Stimulated activated CD8-positive, alpha-beta memory T cell treated with anti-CD3 and anti-CD28 coated beads, Interleukin-4, amount 100 ng/mL, for 48 hours (primary cell): ENCODE measurements at places on chromosomes 1 and 21.

DNA sequence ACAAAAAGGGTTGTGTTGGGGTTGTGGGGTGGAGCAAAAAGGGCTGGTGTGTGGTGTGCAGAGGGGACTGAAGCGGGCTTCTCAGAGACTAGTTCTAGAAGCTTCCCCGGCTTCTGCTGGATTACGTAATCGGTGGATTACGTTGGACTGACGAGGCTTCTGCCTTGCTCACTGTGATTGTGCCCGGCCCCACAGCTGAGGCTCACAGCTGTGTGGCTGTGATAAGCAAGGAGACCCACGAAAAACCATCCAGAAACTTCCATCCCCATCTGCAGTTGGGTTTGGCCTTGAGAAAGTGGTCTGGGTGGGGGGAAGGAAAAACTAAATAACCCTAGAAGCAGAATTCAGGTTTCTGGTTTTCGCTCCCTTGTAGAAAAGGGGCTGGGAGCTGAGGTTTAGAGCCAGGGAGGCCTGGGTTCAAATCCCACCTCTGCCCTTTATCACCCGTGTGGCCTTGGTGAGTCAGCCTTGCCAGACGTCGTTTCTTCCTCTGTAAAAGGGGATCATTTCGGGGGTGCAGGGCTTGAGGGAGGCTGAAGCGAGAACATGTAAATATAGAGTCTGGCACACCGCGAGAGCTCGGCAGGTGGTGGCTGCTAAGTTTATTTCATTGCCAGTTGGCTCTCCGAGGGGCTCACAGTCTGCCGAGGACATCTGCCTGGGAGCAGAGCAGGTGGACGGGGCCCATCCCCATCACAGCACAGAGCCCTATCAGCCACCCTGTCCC, 30.4 kb upstream of the DISP3 start:
- DNase-seq = no peak

GRCh38 chr1:173044656-173045055, 6.1 kb downstream of the TNFSF18 start:
- no peak for DNase-seq

- DNase-seq = no peak
These were observed 4.3 kb downstream of the OR2C3 start for GRCh38 chr1:247531937-247532336.

GRCh38 chr1:170355267-170355801, 176.6 kb upstream of the GORAB start:
- no peak for DNase-seq

DNA sequence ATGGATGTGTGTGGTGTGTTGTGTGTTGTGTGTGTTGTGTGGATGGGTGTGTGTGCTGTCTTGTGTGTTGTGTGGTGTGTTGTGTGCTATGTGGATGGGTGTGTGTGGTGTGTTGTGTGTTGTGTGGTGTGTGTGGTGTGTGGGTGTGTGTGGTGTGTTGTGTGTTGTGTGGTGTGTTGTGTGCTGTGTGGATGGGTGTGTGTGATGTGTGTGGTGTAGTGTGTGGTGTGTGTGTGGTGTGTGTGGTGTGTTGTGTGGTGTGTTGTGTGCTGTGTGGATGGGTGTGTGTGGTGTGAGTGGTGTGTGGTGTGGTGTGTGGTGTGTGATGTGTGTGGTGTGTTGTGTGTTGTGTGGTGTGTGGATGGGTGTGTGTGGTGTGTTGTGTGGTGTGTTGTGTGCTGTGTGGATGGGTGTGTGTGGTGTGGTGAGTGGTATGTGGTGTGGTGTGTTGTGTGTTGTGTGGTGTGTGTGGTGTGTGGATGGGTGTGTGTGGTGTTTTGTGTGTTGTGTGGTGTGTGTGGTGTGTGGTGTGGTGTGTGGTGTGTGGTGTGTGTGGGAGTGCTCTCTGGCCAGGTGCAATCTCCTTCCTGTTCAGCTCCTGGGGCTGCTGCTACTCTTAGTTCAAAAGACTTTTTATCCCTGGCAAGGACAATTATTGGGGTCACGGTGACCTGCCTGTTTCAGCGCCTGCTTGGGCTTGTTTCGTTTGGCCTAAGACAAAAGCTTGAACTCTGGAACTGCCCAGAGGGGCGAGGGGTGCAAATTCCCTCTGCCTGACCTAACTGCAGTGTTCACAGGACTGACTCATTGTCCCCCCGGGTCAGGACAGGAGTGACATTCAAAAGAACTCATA, 101.1 kb downstream of the UBIAD1 start:
- DNase-seq = no peak

DNA sequence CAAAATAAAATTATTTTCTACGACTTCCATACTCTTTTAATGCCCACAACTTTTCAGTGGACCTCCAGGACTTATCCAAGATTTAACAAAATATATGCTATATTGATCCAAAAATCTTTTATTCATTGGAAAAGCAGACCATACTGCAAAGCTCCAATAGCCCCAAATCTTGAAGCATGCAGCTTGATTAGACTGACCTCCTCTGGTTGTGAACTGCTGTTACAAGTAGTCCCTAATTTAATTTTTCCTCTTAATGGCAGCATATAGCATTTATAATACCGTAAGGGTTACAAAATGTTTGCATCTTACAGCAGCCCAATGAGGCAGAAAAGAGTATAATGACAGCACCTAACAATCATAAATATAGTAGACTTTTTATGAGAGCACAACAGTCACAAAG, 49.8 kb downstream of the TPR start:
- DNase-seq = no peak

- DNase-seq = no peak
These were observed 137.8 kb downstream of the PTPRC start for GRCh38 chr1:198776602-198777029.

- peak; percentile 27 for DNase-seq
These were observed 25.9 kb downstream of the RUNX3 start for GRCh38 chr1:24903955-24904730.

GRCh38 chr1:10597492-10598388, 123.0 kb downstream of the PEX14 start:
- DNase-seq = no peak

DNA sequence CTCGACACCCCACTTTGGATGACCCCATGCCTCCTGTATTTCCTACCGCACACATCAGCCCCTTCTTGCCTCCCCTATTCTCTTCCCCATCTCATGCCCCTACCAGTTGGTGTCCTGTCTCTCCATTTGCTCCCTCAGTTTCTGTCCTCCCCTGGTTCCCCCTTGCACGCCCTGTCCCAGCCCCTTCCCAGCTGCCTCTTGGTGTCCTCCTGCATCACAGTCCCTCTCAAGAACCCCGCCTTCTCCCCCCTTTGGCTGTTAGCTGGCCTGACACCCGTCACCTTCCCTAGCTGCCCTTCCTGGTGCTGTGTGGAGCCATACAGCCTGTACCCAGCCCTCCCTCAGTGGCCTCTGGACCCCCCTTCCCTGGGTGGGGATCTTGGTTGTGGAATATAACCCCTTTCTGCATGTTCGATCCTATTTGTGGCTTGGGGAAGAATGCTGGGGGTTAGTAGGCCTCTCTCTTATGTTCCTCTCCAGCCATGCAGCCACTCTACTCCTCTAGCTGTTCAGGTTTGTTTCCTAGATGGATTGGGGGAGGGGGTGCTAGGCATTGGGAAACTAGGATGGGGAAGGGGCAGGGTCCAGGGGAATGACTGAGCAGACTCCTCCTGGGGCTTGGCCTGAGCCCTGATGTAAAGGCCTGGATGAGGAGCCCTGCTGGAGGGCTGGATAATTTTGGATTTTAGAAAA, 41.4 kb upstream of the NFASC start:
- DNase-seq = no peak

DNA sequence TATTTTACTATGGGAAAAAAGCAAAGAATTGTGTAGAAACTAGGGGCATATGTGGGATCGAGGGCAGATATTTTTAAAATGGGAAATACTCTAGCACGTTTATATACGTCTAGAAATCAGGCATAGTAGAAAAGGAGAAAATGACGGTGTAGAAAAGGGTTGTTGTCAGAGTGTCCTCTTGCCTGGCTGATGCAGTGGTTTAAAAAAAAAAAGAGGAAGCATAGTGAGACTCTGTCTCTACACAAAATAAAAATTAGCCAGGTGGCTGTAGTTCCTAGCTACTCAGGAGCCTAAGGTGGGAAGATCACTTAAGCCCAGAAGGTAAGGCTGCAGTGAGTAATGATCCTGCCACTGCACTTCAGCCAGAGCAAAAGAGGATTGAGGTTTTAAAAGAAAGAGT, 64.7 kb upstream of the LRRC7 start:
- DNase-seq = no peak

GRCh38 chr1:65615859-65616258, 176.8 kb upstream of the PDE4B start:
- DNase-seq = no peak
